ENCODE measurements at places on chromosomes 2 and 18.

GRCh38 chr2:28269019-28269784, 123.5 kb upstream of the FOSL2 start:
- no peak for DNase-seq

- DNase-seq = no peak
These were observed 10.2 kb downstream of the PREPL start for GRCh38 chr2:44351088-44351487.

DNA sequence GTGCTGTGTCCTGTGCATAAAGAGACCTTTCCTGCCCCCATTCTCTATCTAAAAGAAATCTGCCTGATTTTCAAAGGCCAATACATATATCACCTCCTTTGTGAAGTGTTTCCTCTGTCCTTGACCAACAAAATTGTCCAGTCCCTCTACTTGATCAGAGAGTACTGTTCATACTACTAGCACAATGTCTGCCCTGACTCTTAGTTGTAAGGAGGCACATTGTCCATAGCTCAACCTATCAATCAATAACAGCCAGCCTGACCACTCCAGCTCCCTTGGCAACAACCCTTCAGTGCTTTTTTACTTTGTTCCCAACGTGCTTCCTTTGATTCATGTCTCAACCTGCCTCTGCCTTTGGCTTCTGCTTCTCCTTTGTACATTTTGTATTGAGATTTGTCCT, 398.9 kb downstream of the TRIB2 start:
- DNase-seq = no peak

DNA sequence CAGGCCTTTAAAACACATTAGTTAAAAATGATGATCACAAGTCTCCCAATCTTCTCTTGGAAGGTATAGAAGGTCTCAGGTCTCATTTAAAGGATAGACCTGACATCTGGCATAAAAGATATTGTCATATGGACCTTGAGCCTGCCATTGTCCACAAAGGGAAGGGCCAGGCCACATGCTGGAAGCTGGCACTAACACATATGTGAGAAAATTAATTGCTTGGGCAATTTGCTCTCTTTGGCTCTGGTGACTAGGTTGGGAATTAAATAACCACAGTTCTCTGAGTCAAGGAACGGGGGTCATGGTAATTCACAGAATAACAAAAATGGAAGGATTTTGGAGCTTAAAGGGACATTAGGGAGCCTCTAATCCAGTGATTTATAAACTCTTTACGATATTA, 727.3 kb downstream of the BCL11A start:
- no peak for DNase-seq

All from thymus (tissue), 14 donors.